Upper lobe of right lung (tissue), 1 donor: ENCODE measurements at places on chromosomes 13 and 19. TPM values are rescaled to one million over a fixed set of nuclear protein-coding genes. Genes with fewer than 3 reads are reported as not detected.

GRCh38 chr13:94859811-94860210 is 147.5 kb upstream of the SOX21 start:
- no peak for DNase-seq

DNA sequence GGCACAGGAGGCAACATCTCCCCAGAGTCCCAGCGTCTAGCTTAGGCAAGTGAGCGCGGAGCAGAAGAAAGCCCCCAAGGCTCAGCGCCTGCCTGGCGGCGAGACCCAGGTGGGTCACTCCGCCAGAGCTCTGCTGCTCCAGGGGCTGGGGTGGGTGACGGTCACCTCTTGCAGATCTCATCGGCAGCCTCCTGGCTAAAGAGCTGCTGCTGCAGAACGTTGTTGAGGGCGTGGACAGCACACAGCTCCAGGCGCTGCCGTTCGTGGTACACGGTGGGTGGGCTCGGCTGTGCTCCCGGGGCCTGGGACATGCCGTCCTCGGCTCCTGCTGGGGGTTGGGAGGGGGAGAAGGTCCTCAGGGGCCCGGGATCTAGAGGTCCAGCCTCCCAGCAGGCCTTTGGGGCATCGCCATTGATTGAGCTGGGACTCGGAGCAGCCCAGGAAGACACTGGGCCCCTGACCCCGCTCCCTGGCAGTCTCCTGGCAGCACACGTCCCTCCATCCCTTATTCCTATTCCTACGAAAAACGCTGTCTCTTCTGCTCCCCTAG is 795 bp downstream of the JOSD2 start:
- DNase-seq, result peak; percentile 73

- no peak for DNase-seq
These were observed 44.1 kb downstream of the TM9SF2 start for GRCh38 chr13:99545361-99545760.

- DNase-seq, result no peak
These were observed 25.7 kb upstream of the LRCH1 start for GRCh38 chr13:46527237-46527636.

DNA sequence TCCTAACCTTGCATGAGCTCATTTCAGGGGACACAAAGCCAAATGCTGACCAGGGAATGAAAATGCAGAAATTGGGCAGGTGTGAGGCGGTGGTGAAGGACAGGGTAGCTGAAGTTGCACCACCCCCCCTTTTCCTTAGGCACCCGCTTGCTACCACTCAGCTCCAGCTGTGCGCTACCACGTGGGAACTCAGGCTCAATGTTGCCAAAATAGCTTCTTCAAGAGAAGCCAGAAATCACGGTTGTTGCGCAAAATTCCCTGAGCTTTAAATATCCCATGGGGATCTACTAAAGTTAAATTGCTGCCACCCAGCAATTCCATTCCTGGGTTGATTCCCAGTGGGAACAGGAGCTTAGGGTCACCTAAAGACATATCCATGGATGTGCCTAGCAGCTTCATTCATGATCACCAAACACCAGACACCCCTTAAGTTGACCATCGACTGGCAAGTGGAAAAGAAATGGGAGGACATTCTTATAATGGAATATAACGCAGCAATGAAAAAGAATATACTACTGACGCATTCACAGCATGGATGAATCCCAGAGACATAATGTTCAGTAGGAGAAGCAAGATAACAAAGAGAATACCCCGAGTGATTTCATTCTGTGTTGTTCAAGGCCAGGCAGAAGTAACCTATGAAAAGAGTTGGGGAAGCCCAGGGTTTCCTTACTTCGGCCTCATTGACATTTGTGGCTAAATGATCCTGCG is 12.8 kb upstream of the ADGRL1 start:
- no peak for DNase-seq

DNA sequence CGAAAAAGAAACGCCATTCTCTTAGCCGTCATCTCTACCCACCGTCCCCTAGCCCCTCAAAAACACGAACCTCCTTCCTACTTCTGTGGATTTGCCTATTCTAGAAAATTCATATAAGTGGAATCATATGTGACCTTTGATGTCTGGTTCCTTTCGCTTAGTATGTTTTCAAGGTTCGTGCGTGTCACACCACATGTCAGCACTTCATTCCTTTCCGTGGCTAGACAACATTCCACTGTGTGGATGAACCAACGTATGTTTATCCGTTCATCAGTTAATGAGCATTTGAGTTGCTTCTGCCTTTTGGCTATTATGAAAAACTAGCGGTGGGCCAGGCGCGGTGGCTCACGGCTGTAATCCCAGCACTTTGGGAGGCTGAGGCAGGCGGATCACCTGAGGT is 14.0 kb upstream of the PPP1R12C start:
- DNase-seq, result no peak

GRCh38 chr13:74230984-74231501 is 96.8 kb upstream of the KLF12 start:
- no peak for DNase-seq

GRCh38 chr19:53101518-53101917 is 1.7 kb downstream of the ZNF160 start:
- no peak for DNase-seq

- DNase-seq, result no peak
These were observed 17.5 kb downstream of the DLEU7 start for GRCh38 chr13:50826035-50826434.

- DNase-seq, result no peak
These were observed 165.4 kb downstream of the KATNAL1 start for GRCh38 chr13:30141775-30142485.

DNA sequence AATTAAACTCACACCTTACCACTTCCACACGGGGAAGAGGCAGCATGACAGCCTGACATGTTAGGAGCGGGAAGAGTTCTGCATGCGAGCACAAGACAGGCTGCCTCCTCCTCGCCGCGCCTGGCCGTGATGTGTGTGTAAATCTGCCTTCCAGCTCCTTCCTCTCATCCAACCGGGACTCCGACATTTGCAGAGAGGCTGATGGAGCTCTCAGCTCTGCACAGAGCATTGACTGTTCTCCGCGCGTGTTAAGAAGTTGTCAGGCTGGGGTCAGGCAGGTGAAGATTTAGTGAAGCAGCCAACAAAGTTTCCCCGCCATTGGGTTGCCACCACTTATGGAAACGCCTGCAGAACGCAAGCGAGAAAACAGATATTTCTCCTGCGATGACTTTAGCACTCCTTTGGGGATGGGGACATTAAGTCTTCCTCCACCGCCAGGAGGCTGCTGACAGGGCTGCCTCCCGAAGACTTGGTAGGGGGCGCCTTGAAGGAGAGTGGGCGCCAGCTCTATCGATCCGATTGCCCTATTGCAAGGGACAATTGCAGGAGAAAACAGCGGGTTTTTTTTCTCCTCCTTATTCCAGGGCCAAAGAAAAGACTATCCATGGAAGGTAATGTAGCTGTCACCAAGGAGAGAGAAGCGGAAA is 213.9 kb upstream of the TSHZ3 start:
- DNase-seq, result no peak

DNA sequence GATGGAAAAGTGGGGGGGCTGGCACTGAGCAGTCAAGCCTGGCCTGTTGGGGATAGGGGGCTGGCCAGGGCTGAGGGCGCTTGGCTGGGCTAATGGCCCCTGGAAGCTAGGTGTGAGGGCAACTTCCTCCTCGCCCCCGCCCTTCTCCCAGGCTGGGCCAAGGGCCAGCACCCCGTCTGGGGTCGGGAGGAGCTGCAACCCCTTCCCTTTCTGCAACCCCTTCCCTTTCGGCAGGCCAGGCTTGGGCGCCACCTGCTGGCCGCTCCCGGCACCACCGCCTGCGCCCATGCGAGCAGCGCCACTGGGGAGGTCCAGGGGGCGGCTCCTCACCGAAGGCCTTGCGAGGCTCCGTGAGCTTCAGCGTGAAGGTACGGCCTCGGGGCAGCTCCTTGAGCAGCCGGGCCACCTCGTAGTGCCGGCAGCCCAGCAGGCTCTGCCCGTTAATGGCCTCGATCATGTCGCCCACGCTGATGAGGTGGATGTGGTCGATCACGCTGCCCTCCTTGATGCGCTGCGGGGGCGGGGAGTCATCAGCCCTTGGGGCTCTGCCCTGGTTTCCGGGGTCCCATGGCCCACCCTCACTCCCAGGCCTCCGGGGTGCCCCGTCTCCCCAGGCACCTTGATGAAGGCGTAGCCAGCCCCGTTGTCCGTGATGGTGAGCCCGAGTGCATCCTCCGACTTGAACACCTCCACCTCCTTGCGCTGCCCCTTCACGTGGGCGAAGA is 5.0 kb upstream of the PTGER1 start:
- peak; percentile 78 for DNase-seq

GRCh38 chr19:12938779-12939601 is 581 bp downstream of the CALR start:
- no peak for DNase-seq

DNA sequence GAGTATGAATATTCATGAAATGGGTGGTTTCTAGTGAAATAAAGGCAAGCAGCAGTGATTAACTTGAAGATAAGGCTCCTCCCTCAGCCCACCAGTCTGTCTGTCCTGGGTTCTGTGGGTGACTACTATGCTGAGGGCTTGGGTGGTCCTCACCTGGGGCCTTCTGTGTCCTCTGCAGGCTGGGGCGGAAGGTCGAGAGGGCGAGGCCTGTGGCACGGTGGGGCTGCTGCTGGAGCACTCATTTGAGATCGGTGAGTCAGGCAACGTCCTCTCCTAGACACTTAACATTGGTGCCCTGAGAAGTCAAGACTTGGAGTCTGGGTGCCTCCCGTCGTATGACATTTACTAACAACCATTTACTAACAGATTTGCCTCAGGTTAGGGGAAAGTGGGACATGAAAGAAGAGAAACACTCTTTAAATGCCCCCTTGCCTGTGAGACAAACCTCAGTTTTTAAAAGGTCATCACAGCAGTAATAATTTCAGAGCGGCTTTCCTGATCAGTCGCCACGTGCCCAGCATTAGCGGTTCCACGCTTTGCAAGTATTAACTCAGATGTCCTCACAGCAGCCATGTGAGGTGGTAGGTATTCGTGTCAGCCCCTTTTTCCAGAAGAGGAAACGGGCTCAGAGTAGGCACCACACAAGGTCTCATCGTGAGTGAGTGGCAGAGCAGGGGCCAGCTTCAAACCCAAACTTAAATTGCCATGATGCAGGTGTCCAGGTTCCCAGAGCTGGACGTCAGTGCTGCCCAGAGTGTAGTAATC is 1.3 kb upstream of the GARIN5A start:
- DNase-seq, result peak; percentile 32

- DNase-seq, result no peak
These were observed 256.9 kb downstream of the DLEU7 start for GRCh38 chr13:50586414-50587083.

GRCh38 chr13:59643906-59644626 is 519.7 kb downstream of the DIAPH3 start:
- DNase-seq, result no peak

DNA sequence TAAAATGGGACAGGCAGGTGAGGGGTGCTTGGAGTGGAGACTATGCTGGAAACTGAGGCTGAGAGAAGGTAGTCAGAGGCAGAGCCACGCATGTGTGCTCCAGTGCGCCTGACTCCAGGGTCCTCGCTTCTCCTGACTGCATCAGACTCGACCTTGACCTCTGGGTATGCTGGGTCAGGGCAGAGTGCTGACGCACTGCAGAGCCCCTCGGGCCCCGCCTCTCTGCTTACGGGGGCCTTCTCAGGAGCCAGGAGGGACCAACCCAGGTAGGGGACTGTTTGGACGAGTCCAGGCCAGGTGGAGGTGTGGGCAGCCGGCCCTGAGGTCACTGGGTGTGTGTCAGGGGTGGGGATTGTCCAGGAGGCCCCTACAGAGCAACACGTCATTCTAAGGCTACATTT is 22.9 kb upstream of the SLC7A10 start:
- DNase-seq, result no peak

- DNase-seq, result no peak
These were observed 109.3 kb downstream of the ZIC5 start for GRCh38 chr13:99862244-99862643.

GRCh38 chr13:32731576-32731975 is 145.3 kb downstream of the PDS5B start:
- DNase-seq, result no peak

DNA sequence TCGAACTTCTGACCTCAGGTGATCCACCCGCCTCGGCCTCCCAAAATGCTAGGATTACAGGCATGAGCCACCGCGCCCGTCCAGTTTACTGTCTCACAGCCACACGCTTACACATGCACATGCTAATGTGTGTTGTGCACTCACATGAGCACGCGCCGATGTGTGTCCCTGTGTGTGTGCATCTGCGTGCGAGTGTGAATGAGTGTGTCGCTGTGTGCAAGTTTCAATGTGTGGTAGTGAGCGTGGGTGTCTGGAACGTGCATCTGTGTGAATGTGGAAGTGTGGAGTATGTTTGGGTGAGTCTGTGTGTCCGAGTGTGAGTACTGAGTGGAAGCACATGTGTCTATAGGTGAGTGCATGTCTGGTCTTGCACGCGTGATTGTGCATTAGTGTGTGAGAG is 4.2 kb downstream of the MAST1 start:
- no peak for DNase-seq

GRCh38 chr13:109728791-109729731 is 57.3 kb downstream of the IRS2 start:
- no peak for DNase-seq

DNA sequence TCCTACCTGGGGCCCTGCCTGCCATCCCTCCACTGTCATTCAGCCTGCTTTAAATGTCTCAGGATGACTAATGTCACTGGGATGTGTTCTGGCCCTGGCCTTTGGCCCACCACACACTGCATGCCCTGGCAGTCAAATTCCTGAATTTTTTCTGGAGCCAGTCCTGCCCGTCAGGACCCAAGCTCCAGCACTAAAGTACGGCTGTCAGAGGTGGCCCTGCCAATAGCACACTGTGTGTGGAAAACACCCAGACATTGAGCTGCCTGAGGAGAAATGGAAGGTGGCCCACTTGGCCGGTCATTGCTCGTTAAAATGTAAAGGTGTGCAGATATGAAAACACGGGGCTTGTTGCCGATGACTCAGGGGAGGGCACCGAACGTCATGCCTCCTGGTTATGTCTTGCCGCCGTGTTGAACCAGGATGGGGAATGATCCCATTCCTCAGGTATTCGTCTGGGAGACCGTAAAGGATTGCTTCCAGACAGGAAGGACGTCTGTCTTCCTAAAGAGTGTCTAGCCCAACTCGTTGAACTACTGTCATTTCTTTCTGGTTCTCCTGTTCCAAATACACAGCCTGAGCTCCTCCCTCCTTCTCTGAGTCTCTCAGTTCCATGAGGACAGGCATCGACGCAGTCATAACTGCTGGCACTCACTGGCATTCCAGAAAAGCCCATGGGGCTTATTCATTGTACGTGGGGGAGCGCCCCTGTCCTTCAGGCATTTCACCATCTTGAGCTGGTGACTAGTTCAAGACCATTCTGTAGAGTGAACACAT is 40.6 kb downstream of the COL4A2 start:
- no peak for DNase-seq

The PRR36 gene
- 2.6 TPM for total RNA-seq

The ZNF98 gene
- total RNA-seq, result not detected

The CEACAM20 gene
- total RNA-seq, result 0.35 TPM

The CBARP gene
- 1.0 TPM for total RNA-seq

The PROZ gene
- not detected for total RNA-seq

The ZNF709 gene
- 2.6 TPM for total RNA-seq

The RDH13 gene
- total RNA-seq, result 30.0 TPM

The CYP4F3 gene
- total RNA-seq, result 0.41 TPM

The NCAN gene
- not detected for total RNA-seq

The CCDC70 gene
- not detected for total RNA-seq

The PSG4 gene
- not detected for total RNA-seq

The SLITRK1 gene
- total RNA-seq, result not detected

The SWSAP1 gene
- total RNA-seq, result 3.2 TPM

The MADCAM1 gene
- 1.2 TPM for total RNA-seq

The TMEM255B gene
- 43.6 TPM for total RNA-seq

The MCEMP1 gene
- 97.9 TPM for total RNA-seq

The GRK1 gene
- 0.09 TPM for total RNA-seq

The HDGFL2 gene
- total RNA-seq, result 30.6 TPM
